Stimulated activated CD4-positive, alpha-beta T cell treated with anti-CD3 and anti-CD28 coated beads, TNF-alpha, amount 100 ng/mL, for 24 hours (primary cell): ENCODE measurements at places on chromosomes 7 and 10.

GRCh38 chr7:101575168-101575567 is 53.9 kb downstream of the MYL10 start:
- no peak for DNase-seq

DNA sequence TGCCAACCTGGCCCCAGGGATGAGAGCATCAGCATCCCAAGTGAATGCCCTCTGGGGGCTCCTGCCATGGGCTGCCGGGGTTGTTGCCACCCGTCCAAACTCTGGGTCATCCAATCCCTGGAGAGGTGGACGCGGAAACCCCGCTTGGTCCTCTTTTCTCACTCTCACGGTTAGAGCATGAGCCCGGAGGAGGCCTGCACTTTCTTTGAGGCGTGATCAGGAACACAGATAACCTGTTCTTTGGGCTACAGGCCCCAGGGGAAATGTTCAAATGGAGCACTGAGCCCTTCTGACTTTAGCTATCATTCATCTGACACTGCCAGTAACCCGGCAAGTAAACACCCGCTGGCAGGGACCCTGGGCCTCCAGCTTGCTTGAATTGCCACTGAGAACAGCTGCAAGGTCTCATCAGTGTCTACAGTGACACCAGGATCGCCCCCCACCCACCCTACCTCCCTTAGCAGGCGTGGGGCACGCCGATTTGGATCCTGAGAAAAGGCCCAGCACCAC is 29.4 kb upstream of the SLF2 start:
- no peak for DNase-seq

- no peak for DNase-seq
Measured at GRCh38 chr7:150326657-150327268, 3.4 kb upstream of the ACTR3C start.

DNA sequence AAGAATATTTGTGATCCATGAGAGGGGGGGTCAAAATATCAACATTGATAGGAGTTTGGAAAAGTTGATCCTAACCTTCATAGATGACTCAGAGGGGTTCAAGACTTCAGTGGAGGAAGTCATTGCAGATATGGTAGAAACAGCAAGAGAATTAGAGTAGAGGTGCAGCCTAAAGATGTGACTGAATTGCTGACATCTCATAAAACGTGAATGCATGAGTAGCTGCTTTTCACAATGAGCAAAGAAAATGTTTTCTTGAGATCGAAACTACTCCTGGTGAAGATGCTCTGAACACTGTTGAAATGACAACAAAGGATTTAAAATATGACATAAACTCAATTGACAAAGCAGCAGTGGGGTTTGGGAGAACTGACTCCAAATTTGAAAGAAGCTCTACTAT is 700.7 kb upstream of the FZD8 start:
- no peak for DNase-seq

DNA sequence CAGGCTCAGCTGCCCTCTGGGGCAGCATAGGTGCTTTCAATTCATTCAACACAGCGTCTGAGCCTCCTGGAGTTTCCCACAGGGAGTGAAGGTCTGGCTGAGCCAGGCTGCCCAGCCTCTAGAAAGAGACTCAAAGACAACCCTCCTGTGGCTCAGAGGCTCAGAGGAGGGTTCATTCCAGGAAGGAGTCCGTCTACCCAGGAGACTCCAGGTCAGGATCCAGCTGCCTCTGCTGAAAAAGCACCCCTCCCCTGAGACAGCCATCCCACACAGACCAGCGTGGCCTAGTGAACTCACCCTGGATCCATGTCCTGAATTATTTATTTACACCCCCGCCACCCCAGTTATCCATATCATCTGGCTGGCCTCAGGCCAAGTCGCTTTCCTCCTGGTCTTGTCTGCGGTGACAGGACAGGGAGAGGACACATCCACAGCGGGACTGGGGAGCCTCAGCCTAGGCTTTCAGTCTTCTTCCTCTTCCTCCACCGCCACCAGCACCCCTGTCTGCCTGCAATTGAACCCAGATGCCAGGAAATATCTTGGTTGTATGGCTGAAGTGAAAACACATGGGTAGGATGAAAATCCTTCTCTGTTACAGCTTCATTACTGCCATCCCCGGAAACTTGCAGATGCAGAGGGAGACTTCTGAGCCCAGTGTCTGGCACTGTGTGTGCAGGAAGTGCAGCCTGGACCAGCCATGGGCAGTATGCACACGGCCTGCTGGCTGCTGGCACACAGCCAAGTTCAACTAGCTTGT is 44.0 kb upstream of the COL13A1 start:
- no peak for DNase-seq

DNA sequence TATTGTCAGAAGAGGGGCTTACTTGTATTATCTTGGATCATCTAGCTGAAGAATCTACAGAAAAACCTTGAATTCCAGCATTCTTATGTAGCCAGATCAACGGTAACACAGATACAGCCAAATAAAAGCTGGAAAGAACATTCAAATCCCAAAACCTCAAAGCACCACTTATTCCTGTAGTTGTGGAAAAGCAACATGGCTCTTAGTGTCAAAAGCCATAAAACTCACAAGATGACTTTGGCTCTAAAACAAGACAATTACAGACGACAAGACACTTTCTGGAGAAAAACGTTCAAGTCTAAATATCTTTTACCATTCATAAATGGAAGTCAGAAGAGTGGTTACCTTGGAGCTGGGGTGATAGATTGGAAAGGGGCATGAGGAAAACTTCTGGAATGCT is 173.0 kb downstream of the HERPUD2 start:
- no peak for DNase-seq

DNA sequence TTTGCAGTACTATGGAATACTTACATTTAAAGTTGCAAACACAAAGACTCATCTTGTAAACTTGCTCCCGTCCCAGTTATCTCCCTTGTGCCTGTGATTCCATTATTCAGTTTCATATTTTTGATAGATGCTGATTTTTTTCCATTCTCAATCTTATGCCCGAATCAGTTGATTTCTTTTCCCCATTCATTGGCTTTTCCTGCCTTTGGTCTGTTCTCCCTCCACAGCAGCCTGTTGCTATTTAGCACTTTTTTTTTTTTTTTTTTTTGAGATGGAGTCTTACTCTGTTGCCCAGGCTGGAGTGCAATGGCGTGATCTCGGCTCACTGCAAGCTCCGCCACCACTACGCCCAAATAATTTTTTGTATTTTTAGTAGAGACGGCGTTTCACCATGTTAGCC is 78.0 kb downstream of the ABCC2 start:
- DNase-seq = no peak

DNA sequence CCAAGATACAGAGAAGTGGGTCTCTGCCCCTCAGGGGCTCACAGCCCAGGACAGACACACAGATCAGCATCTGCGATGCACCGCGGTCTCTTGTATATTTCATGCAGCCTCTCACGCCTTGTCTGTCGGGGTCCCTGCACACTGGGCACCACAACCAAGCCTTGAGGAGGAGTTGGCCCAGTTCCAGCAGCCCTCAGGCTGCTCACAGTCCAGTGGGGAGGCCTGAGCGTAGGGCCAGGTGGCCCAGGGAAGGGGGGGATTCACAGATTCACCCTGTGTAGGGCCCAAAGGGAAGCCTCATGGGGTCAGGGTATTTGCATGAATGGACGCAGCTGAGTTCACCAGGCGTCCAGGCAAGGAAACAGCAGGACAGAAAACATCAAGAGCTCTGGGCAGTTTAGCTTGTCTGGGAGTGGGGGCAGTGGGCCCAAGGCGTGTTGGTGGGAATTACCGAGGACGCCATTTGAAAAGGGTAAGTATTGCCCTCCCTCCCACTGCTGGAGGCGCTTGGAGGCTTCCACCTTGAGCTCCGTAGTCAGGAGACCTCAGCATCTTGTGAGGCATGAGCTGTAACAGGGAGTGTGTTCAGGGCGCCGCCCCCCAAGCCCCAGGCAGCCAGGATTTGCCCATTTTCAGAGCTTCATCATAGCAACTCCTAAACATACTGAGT is 129.1 kb upstream of the CHST15 start:
- no peak for DNase-seq

DNA sequence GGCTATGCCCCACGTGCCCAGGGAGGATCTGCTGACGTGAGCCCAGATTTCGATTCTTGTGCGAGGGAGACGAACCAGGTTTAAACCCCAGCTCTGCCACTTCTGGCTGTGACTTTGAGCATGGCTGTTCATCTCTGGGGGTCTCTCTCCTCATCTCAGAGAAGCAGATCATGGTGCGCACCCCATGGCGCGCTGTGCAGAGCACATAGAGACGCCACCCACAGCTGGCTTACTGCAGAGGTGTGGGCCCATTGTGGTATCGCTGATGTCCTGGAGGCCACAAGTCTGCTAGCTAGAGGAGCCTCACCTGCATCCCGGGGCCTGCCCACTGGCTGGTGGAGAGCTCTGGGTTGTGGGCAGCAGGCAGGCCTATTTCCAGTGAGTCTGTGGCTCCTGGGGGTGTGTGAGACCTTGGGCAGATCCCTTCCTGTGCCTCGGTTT is 140.5 kb downstream of the LHPP start:
- no peak for DNase-seq

DNA sequence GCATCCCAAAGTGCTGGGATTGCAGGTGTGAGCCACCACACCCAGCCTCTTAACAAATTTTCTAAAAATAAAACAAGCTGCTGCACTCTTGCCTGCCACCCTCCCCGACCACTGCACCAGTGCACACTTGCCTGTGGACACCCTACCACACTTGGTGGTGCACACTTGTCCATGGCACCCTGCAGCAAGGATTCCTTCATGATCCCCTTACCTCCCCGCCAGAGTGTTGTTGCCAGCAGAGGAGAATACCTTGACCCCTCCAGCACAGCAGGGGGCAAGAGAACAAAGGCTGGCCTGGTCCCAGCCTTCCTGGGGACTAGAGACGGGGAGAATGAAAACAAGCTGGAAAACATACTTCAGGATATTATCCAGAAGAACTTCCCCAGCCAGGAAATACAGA is 65.9 kb upstream of the KCND2 start:
- no peak for DNase-seq

- DNase-seq = no peak
Measured at GRCh38 chr7:54857294-54857693, 98.3 kb upstream of the SEC61G start.

GRCh38 chr7:153322991-153323390 is 563.4 kb downstream of the ACTR3B start:
- DNase-seq = no peak

GRCh38 chr7:80609751-80610150 is 28.7 kb upstream of the CD36 start:
- DNase-seq = no peak

GRCh38 chr10:48807791-48808470 is 123.3 kb downstream of the WDFY4 start:
- DNase-seq = no peak

- no peak for DNase-seq
Measured at GRCh38 chr7:3103614-3104398, 60.1 kb upstream of the CARD11 start.

GRCh38 chr7:46781901-46782439 is 799.9 kb downstream of the TNS3 start:
- DNase-seq = no peak

DNA sequence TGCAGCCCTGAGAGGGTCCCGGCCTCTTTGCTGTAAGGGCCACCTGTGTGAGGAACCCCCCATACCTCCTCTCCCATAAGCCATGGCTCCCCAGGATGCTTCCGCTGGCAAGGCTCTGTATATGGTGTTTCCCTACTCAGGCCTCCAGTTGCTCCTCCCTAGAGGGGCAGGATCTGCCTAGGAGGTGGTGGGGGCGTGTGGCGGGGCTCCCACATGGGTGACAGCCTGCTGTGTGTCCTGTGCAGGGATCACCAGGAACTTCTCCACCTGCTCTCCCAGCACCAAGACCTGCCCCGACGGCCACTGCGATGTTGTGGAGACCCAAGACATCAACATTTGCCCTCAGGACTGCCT is 25.7 kb upstream of the CSGALNACT2 start:
- no peak for DNase-seq

- DNase-seq = no peak
Measured at GRCh38 chr10:13915710-13916109, 328.9 kb downstream of the PRPF18 start.

DNA sequence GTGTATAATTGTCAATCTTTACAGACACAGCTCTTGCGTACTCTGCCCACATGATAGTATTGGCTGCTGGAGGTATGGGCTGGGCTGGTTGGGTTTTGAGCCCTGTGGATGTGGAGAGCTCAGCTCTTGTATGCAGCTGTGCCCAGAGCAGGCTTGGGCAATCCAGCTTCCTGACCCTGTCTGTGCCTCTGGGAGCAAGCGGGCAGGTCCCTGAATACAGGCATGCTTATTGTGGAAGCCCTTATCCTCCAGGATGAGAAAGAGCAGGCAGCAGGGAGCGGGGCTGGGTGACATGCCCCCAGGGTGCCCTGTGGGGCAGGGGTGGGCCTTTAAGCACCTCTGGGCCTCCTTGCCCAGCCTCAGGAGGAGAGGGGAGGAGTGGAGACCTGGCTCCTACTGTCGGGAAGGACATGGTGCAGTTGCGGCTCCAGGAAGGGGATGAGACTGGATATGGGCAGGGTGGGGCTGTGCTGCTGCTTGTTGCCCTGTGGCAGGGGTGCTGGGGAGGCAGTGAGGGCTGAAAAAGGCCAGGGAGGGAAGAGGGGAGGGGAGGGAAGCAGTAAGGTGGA is 32.7 kb upstream of the SH2D4B start:
- no peak for DNase-seq

DNA sequence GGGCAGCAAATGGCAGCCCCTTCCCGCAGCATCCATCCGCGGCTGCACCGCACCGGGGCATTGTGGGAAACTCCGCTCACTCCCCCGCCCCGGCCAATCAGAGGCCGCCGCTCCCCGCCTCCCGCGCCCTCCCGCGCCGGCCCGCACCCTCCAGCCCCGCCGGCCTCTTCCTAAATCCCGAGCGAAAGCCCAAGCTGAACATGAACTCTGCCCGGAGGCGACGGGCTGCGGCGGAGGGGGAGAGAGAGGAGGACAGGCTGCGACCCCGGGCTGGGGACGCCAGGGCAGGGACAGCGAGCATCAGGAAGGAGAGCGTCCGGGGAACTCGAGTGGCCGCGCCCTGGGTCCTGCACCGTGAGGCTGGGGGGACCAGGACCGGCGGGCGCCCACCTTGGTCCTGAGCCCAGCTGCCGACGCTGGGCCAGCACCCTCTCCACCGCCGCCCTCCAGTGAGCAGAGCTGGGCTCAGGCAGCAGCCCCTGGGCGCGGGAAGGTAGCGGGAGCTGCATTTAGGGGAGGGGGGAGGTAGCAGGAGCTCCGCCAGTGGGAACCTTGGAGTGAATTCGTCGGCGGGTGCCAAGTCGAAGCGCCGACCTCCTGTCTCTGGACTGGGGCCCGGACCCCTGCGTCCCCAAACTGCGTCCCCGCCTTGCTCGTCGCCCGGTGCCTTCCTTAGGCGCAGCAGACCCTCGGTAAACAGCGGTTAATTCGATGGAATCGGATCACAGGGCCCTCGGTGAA is at the start of gene DGKI:
DGKI (minus strand) TSS at position 148 of the 741 bp plus-strand sequence.
- DNase-seq = no peak

- DNase-seq = peak; percentile 29
Measured at GRCh38 chr10:101062232-101063049, 652 bp downstream of the KAZALD1 start.

DNA sequence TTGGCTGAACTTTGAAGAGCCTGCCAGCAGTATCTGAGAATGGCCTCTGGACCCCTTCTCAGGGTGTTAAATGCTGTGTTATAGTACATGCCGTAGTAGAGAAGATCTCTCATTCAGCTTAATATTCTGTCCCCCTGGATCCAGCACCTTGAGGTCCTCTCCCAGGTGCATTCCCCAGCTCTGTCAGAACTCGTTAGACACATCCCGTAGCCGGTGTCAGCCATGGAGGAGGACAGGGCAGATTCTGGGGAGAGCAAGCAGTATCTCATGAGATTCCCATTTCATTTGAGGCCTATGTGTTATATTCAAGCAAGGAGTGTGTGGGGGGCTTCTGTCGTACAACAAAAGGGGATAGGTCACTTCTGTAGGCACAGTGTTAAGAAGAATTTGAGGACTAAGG is 34.8 kb downstream of the NACAD start:
- no peak for DNase-seq
